ENCODE measurements at places on chromosomes 1 and 21. TPM values are rescaled to one million over a fixed set of nuclear protein-coding genes. Genes with fewer than 3 reads are reported as not detected.
A peak's percentile ranks its signal among the peaks of the same experiment; 100 is the strongest.

The PLA2G5 gene
- 4.0 TPM for total RNA-seq

DNA sequence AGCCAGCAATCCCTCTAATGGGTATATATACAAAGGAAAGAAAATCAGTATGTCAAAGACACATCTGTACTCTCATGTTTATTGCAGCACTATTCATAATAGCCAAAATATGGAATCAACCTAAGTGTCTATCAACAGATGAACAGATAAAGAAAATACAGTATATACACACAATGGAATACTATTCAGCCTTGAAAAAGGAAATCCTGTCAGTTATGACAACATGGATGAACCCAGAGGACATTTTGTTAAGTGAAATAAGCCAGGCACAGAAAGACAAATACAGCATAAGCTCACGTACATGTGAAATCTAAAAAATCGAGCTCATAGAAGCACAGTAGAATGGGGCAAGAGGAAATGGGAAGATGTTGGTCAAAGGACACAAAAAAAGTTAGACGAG is 69.1 kb downstream of the WARS2 start:
- H3K27ac ChIP-seq: no peak overlapping the region
- H3K36me3 ChIP-seq: no peaks in the 10 kb centered on the region
- DNase-seq: no peak
- H3K4me1 ChIP-seq: no peaks in the 10 kb centered on the region
- no peaks in the 10 kb centered on the region for H3K27me3 ChIP-seq

The HPDL gene
- not detected for total RNA-seq

The SLAMF1 gene
- 2.4 TPM for total RNA-seq

- H3K27me3 ChIP-seq: no peaks in the 10 kb centered on the region
- H3K4me3 ChIP-seq: no peak overlapping the region
- H3K4me1 ChIP-seq: no peaks in the 10 kb centered on the region
- H3K27ac ChIP-seq: no peak overlapping the region
Observed at GRCh38 chr1:101124405-101124804, 98.8 kb upstream of the DPH5 start.

GRCh38 chr1:184483101-184483683 is 96.4 kb downstream of the C1orf21 start:
- H3K27ac ChIP-seq: no peak overlapping the region
- H3K4me1 ChIP-seq: no peaks in the 10 kb centered on the region
- H3K27me3 ChIP-seq: no peaks in the 10 kb centered on the region
- no peak overlapping the region for H3K4me3 ChIP-seq
- H3K36me3 ChIP-seq: no peaks in the 10 kb centered on the region

DNA sequence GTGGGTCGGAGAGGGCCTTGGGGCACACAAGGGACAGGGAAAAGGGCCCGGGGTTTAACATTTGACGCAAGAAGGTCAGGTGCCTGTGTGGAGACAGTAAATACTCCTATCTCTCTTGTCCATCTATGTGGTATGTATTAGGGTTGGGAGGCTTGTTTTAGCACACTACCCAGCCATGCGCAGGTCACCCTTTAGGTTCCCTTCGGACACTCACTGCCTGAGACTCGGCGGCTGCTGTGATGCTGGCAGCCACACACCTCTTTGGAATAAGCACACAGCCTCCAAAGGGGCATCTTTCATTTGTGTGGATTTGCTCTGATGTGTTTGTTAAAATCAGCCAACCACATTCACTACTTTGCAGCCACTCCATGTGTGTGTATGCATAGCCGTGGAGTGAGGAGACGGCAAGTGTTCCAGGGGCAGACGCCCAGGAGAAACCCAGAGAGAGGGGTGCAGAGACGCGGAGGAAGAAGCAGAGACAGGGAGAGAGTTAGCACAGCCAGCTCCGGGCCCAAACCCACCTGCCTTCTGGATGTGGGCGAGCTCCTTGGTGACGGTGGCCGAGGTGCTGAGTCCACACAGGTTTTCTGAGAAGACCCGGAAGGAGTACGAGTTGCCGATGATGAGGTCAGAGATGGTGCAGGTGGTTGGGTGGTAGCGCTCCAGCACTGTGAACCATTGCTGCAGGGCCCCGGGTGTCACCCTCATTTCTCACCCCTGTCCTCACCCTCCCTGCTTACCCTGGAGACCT is 5.7 kb downstream of the MYBPH start:
- no peak overlapping the region for H3K27ac ChIP-seq
- no peaks in the 10 kb centered on the region for H3K27me3 ChIP-seq
- H3K4me1 ChIP-seq: no peaks in the 10 kb centered on the region
- H3K4me3 ChIP-seq: no peak overlapping the region
- H3K36me3 ChIP-seq: no peaks in the 10 kb centered on the region

The KCNJ6 gene
- not detected for total RNA-seq

DNA sequence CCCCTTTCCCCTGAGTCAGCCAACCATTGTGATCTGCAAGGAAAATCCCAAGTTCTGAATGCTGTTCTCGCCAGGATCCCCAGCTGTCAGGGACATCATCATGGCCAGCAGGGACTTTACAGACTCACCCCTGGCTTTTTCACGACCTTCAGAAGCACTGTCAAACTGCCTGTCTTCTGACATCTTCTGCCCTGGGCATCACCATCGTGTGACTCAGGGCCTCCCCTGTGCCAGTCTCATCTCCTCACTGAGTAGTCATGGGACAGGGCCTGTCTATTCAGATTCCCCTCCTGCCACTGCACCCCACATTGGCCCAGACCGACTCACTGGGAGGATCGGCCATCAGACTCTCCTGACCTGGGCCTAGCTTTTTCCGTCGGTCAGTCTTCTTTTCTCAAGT is 72.5 kb upstream of the VAMP3 start:
- no peak for DNase-seq
- H3K27me3 ChIP-seq: no peaks in the 10 kb centered on the region
- H3K4me1 ChIP-seq: no peaks in the 10 kb centered on the region
- no peak overlapping the region for H3K4me3 ChIP-seq
- no peak overlapping the region for H3K27ac ChIP-seq

The RNU1-3 gene
- 8,154 TPM for total RNA-seq

DNA sequence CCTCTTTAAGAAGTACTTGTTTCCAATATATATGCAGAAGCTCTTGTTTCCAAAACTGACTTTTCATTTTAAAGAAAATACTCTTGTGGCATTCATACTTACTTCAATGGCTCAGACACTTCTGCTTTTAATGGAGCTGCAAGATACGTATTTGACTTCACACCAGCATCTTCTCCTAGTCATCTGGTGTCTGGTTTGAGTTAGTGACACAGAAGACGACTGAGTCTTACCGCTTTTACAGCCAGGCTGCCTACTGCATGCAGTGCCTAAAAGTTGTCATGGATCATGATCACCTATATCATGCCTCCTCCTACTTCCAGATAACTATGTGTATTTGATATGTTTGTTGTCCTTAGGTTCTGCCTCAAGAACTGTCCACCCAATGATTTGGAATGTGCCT is 185.9 kb downstream of the TPR start:
- no peak overlapping the region for H3K4me3 ChIP-seq
- no peaks in the 10 kb centered on the region for H3K4me1 ChIP-seq
- H3K27me3 ChIP-seq: no peaks in the 10 kb centered on the region
- DNase-seq: no peak

DNA sequence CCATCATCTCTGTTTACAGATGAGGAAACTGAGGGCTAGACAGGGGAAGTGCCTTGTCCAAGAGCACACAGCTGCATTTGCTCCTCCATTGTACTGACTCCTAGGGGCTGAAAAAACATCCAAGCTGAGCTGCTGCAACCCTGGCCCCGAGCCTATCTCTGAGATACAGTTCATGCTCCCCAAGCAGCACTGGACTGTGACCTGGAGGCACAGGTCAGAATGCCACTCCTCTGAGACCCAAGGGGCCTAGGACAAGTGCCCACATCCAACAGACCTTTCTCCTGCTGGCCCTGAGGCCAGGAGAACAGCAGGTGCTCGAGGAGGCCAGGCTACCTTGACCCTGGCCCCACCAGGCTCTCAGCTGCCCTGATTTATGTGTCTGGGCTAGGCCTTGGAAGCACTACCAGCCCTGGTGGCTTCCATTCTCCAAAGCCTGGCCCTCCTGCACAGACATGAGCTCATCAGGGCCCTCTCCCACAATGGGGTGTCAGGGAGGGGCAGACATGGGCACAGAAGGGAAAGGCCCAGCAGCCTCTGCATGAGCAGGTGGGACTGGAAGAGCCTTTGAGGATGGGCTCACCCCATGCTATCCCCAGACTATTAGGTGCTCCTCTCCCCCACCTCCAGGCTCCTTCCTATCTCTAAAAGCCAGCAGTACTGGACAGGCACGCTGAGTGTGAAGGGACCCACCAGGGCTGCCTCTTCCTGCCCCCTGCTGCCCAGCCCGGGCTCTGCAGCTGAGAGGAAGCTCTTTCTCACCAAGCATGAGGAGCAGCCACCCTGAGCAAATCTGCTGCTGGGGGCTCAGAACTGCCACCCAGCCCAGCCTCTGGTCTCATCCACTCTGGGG is 18.8 kb downstream of the ADGRB2 start:
- H3K4me1 ChIP-seq: no peaks in the 10 kb centered on the region
- no peak overlapping the region for H3K27ac ChIP-seq

DNA sequence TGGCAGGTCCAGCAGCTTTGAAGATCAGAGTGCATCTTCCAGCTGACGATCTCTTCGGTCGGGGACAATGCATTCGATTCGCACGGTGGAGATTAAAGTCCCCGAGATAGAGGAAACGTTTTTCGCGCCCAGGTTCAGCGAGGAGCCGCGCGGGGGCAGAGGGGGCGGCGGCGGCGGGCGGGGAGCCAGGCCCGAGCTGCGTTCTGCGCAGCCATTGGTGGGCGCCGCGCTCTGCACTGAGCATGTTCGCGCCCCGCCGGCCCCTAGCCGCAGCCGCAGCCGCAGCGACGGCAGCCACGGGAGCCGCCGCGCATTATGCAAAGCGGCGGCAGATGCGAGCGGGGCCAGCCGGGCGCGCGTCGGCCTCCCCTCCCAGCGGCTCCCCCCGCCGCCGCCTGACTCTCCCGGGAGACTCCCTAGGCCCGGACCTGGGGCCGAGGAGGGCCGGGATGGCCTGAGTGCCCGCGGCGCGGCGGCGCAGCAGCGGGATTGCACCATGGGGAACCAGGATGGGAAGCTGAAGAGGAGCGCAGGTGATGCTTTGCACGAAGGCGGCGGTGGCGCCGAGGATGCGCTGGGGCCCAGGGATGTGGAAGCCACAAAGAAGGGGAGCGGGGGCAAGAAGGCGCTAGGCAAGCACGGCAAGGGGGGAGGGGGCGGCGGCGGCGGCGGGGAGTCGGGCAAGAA is at the start of gene FMN2:
FMN2 (plus strand) TSS at position 270 of the 687 bp plus-strand sequence; CDS start at position 497, 227 bp downstream.
- H3K27ac ChIP-seq: no peak within 1 kb of the TSS
- peak within 1 kb of the TSS; percentile 38 for H3K4me3 ChIP-seq
- no peak for DNase-seq
- no peaks in the 10 kb centered on the region for H3K36me3 ChIP-seq
- no peaks in the 10 kb centered on the region for H3K4me1 ChIP-seq

Data from aorta (tissue), 5 donors.